Immature natural killer cell (primary cell): ENCODE measurements at places on chromosomes 7 and 10. TPM values are rescaled to one million over a fixed set of nuclear protein-coding genes. Genes with fewer than 3 reads are reported as not detected.

SH2D4B gene
- polyA plus RNA-seq, result not detected

FLNC gene
- not detected for polyA plus RNA-seq

- H3K27ac ChIP-seq, result no peak overlapping the region
- no peaks in the 10 kb centered on the region for H3K36me3 ChIP-seq
- no peak for DNase-seq
- H3K4me3 ChIP-seq, result no peak overlapping the region
- peaks cover 6% of the 10 kb centered on the region for H3K4me1 ChIP-seq
These were observed 83.8 kb downstream of the EBLN1 start for GRCh38 chr10:22133749-22134624.

DNA sequence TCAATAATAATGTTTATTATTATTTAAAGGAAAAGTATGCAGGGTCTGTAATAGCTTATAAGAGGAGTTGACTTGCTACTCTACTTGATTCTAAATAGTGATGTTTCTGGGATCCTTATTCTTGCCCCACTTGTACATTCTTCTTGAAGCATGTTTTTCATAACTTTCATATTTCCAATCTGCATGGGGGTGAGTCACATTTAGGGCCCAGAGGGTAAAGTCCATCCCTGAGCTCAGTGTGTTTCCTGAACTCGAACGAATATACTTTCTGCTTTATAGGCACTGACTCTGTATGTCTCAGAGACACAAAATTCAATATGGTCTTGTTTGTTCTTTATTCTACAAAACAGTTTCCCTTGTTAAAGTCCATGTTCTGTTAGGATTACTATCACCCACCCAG is 61.0 kb upstream of the SMIM30 start:
- no peaks in the 10 kb centered on the region for H3K4me1 ChIP-seq
- H3K36me3 ChIP-seq, result no peaks in the 10 kb centered on the region
- DNase-seq, result no peak
- H3K4me3 ChIP-seq, result no peak overlapping the region
- H3K27me3 ChIP-seq, result no peaks in the 10 kb centered on the region
- no peak overlapping the region for H3K27ac ChIP-seq

- H3K27me3 ChIP-seq, result no peaks in the 10 kb centered on the region
- no peaks in the 10 kb centered on the region for H3K4me1 ChIP-seq
- H3K27ac ChIP-seq, result no peak overlapping the region
- DNase-seq, result no peak
- H3K36me3 ChIP-seq, result no peaks in the 10 kb centered on the region
- H3K4me3 ChIP-seq, result no peak overlapping the region
These were observed 18.0 kb downstream of the SPAG6 start for GRCh38 chr10:22363305-22363704.

NRG3 gene
- not detected for polyA plus RNA-seq

SUN3 gene
- not detected for polyA plus RNA-seq

DNA sequence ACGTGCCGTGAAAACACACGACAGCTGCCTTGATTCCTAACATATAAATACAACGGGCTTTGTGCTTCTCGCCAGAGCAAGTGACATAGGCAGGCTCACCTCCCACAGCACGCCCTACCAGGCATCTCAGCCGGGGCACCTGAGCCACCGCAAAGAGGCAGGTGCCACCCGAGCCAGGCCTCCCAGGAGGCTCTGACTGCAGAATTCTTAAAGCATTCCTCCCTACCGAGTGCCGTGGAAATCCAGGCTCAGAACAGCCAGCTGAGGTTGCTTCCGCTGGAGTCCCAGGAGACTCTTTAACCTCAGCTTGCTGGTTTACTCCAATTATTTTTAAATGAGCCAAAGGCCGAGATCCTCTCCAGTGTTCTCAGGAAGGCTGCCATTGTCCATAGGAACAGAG is 206.5 kb downstream of the USP6NL start:
- H3K4me1 ChIP-seq, result peaks cover 73% of the 10 kb centered on the region
- H3K4me3 ChIP-seq, result no peak overlapping the region
- no peaks in the 10 kb centered on the region for H3K36me3 ChIP-seq
